ENCODE measurements at places on chromosomes 11 and 22. TPM values are rescaled to one million over a fixed set of nuclear protein-coding genes. Genes with fewer than 3 reads are reported as not detected.

DNA sequence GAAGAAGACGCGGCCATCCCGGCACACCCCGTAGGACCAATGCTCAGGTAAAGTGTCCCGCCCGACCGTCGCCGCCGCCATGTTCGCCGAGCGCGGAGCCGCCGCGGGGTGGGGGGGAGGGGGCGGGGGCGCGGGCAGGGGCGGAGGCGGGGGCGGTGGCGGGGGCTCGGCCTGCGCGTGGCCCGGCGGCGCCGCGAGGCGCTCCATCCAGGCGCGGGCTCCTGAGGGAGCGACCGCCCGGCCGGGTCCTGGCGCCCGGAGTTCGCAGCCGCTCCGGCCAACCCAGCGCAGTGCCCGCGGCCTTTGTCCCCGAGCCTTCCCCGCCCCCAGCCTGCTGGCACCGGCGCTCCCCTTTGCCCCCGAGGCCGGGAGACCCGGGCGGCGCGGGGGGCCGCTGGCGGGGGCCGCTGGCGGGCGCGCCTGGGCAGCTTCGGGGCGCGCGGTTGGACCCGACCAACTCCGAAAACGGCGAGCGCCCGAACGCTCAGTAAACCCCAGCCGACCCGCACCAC, at the start of gene PLEKHA7:
Gene PLEKHA7, minus strand, starts transcription at position 94 of the 512 bp plus-strand sequence. Its CDS starts 13 bp downstream, at position 81.
- peak; percentile 52 for DNase-seq

Gene SEPTIN3
- 1.2 TPM for total RNA-seq

DNA sequence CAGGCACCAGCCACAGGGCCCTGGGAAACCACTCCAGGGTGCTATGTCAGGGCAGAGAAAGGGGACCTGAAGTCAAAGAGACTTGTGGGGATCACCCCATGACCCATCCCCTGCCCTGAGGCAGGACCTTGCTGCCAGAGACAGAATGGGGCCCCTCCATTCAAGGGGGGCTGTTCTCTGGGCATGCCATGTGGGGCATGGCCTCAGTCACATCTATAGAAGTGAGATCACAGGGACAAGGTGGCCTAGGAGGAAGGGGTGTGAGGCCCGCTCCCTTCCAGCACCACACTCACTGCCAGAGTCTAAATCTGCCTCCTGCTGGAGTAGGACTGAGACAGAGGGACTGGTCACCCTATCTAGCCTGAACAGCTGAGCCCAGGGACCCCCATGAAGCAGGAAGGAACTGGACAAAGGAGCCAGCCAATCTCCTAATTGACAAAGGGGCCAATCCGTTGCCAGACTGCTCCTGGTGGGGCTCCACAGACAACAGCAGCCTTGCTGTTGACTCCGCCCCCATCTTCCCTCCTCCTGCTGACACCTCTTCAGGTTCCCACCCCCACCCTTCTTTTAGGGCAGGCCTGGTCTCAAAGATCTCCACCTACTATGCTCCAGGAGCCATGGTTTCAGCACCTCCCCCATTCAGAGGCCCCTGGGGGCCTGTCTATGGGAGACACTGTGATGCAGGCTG, 26.0 kb downstream of the NEAT1 start:
- DNase-seq = peak; percentile 70

DNA sequence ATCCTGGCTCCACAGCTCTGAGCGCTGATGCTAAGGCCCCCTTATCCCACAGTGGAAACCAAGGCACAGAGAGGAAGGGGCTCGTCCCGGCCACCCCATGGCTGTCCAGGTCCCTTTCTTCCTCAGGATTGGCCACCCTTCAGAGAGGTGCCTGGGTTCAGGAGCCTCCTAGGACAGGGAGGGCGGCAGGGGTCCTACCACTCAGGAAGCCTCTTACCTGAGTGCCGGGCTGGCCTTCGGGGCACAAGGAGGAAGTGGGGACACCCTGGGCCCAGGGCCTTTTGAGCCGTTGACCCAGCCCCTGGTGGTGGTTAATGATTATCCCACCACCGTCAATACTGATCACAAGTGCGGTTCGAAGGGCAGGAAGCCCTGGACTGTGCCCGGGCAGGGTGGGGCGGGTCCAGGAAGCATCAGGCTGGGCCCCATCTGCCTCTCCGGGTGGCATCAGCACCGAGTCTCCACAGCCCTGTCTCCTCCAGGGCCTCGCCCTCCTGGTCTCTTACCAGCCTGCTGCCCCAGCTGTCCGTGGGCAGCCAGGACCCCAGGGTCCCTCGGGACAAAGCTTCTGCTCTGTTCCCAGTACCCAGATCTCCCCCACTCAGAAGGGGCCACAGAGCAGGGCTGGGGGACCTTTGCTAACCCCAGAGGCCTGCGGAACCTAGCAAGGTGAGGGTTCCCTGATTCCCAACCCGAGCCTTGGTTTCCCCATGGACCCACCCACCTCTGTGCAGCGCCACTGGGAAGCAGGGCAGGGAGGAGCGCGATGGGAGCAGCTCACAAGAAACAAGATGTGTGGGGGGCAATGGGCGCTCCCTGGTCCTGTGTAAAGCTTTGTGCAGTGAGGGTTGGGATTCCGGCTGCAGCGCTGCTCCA, 15.0 kb upstream of the EHD1 start:
- DNase-seq = no peak

GRCh38 chr22:47552541-47553205, 790.2 kb downstream of the TBC1D22A start:
- no peak for DNase-seq

Gene MOV10L1
- total RNA-seq = 5.6 TPM

Data from sigmoid colon (tissue), 7 donors.